ENCODE measurements at places on chromosomes 3 and 15.

DNA sequence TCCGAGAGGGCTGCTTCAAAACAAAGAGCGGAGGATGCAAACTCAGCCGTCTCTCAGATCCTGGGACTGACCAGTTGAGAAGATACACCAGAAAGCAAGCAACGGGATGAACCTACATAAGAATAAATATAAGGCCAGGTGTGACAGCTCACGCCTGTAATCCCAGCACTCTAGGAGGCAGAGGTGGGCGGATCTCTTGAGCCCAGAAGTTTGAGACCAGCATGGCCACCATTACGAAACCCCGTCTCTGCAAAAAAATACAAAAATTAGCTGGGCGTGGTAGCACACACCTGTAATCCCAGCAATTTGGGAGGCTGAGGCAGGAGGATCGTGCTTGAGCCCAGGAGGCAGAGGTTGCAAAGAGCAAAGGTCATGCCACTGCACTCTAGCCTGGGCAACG, 31.7 kb downstream of the RBPMS2 start:
- no peak for DNase-seq

DNA sequence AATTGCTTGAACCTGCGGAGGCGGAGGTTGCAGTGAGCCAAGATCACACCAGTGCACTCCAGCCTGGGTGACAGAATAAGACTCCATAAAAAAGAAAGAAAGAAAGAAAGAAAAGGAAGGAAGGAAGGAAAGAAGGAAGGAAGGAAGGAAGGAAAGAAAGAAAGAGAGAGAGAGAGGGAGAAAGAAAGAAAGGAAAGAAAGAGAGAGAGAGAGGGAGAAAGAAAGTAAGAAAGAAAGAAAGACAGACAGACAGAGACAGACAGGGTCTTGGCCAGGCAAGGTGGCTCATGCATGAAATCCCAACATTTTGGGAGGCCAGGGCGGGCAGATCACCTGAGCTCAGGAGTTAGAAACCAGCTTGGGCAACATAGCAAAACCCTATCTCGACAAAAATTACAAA, 16.4 kb upstream of the DAG1 start:
- DNase-seq = no peak

DNA sequence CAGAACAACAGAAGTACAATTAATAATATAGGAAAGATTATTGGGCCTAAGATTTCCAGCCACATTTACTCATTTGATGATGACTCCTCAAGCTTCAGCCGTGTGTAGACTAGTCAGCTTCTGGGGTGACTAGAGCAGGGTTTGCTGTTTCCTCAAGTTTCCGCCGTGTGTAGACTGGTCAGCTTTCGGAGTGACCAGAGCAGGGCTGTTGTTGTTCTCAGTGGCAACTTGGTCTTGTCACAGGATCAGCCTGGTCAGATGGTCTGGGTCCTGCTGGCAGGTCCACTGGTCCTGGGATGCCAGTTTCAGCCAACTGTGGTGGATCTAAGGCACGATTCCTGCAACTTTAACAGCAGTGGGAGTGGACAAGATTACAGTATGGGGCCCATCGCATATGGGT, 21.8 kb upstream of the NOX5 start:
- no peak for DNase-seq

DNA sequence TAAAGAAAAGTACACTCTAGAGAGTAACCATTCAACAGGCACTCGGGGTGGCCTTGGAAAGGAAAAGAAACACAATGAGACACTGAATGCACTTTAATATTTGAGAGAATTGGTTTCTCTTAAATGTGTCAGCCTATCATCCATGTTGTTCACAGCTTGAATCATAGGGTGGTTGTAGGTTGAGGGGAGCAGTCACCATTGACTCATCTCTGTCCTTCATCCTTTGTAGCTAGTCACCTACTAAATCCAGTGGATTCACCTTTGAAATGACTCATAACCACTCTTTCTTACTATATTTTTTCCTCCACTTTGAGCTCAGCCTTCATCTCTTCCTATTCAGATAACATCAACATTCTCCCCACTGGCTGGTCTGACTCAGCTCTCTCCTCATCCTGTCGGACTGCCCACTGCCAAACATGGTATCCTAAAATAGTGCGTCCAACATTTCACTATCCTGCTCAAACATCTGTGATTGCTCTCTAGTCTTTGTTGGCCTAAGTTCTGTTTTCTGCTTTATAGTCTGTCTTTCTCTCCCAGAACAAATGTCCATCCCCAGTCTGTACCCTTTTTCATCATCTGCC, 182.7 kb upstream of the GADL1 start:
- DNase-seq = no peak

DNA sequence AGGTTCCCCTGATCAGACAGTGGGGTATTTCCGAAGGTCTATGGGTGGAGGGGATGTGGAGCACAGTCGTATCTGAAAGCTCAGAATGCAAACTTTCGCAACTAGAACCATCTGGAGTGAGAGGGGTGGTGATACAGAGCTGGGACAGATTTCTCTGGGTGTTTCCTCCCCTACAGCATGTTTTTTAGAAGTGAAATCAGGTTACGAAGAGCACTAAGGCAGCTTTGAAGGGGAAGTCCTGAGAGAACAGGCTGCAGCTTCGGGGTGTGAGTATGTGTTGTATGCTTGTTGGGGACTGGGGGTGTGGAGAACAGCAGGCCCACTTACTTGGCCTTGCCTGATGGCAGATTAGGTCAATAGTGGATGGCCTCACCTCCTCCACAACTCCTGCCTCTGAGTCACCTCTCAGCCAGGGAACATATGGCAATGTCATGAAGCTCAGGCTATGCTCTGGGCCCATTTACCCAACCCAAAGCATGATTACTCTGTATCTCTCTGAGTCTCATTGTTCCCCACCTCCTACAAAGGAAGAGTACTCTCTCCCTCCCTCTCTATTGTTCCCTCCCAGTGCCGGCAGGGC, 107.2 kb upstream of the RASGRP1 start:
- no peak for DNase-seq

DNA sequence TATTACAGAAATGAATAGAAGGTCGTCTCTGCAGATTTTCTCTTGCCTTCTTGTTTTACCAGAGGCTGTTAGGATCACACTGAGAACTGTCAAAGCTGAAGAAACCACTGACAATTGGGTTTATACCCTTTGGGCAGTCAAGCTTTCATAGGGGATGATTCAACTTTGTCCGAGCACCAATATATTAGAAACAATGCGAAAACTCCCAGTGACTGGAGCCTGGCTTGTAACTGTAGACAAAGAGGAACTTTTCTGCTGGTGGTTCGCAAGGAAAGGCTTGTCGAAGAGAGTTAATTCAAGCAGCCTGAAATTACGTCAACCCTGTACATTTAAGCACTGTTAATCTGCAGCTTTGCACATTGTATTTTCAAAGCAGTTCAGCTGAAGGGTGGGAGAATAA, 193.2 kb upstream of the ZNF385D start:
- no peak for DNase-seq

DNA sequence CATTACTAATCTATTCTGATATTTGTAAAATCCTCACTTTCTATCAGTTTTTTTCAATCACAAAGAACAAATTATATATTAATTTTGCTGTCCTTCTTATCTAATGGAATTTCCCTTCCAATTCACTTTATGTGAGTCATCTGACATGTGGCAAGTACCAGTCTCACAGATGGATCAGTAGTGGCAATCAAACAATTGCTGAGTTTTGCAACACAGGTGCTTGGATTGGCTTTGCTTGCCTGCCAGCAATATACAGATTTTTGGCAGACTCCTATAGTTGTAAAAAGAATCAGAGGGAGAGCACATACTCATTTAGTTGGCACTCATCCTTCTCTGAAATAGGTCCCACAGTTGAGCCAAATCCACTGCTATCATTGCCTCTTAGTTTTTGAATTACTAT, 83.7 kb downstream of the BCHE start:
- no peak for DNase-seq

- no peak for DNase-seq
Observed at GRCh38 chr3:157502916-157503595, at the start of gene VEPH1. Gene VEPH1 (minus strand): TSS chr3:157503416. CDS start chr3:157495349, 8,067 bp downstream.

Data from amygdala (tissue), 56 donors.